ENCODE measurements at places on chromosomes 16 and 17.

GRCh38 chr17:75896415-75897159 is at the start of gene TRIM65:
Gene TRIM65 (minus strand): TSS chr17:75896951. CDS start chr17:75896937, 14 bp downstream.
- peak; percentile 91 for DNase-seq

- no peak for DNase-seq
These were observed 215.6 kb downstream of the MSI2 start for GRCh38 chr17:57471868-57472368.

GRCh38 chr17:42428141-42428944 is 5.3 kb upstream of the CAVIN1 start:
- peak; percentile 85 for DNase-seq

- DNase-seq: peak; percentile 41
These were observed 372.5 kb upstream of the CDH8 start for GRCh38 chr16:62408760-62409159.

- DNase-seq: peak; percentile 95
These were observed 2.7 kb downstream of the CETP start for GRCh38 chr16:56964243-56965148.

- no peak for DNase-seq
These were observed 55.3 kb downstream of the SOCS3 start for GRCh38 chr17:78304549-78305037.

GRCh38 chr17:27944546-27945332 is 51.6 kb upstream of the LYRM9 start:
- DNase-seq: no peak

GRCh38 chr17:56867948-56868376 is 34.0 kb downstream of the DGKE start:
- no peak for DNase-seq

GRCh38 chr17:76432712-76433336 is 20.1 kb downstream of the UBE2O start:
- DNase-seq: no peak

- DNase-seq: no peak
These were observed 111.5 kb downstream of the ZFHX3 start for GRCh38 chr16:72936408-72936807.

DNA sequence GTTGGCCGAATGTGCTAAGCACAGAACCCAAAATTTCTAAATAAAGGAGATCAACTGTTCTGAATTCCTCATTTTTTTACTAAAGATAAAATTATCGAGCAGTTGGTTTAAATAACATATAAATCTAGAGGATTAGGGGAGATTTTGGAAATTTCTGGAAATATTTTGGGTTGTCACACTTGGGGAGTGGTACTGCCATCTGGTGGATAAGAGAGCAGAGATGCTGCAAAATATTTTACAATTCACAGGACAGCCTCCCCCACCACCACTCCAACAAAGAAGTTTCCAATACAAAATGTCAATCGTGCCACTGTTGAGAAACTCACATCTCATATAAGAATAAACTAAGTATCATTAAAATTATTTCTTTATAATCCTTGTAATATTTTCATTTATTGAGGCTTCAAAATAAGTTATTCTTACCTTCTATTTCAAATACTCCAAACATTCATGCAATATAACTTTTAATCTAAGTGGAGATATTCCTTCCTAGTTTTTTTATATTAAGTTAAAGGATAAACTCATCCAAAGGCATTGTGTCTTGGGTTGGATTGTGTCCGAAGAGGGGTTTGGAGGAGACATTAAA is 17.0 kb upstream of the ABCA8 start:
- peak; percentile 21 for DNase-seq

GRCh38 chr16:67241008-67241900 is 6.0 kb downstream of the FHOD1 start:
- peak; percentile 79 for DNase-seq

DNA sequence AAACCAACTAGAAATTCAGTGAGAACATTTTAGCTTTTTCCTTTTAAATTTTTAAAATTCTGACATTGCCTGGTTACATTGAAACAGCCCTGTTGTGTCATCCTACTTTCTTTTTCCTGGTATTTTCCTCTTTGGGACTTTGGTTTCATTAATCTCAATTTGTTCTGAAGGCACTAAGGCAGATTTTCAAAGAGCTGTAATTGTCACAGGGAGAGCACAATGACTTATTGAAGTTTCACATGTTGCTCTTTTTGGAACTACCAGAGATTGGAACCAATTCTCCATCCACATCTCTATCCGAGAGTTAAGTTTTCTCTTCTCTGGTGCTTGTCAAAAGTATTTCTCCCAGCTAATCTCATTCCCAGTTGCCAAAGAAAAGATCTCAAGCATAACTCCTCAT is 144.7 kb upstream of the TBX2 start:
- DNase-seq: no peak

DNA sequence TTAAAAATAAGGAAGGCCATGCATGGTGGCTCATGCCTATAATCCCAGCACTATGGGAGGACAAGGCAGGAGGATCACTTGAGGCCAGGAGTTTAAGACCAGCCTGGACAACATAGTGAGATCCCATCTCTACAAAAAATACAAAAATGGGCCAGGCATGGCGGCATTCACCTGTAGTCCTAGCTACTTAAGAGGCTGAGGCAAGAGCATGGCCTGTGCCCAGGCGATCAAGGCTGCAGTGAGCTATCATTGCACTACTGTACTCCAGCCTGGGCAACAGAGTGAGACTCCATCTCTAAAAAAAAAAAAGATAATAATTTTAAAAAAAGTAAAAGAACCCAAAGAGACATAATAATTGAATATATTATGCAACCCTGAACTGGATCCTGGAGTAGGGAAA is 83.6 kb upstream of the ZNF423 start:
- no peak for DNase-seq

DNA sequence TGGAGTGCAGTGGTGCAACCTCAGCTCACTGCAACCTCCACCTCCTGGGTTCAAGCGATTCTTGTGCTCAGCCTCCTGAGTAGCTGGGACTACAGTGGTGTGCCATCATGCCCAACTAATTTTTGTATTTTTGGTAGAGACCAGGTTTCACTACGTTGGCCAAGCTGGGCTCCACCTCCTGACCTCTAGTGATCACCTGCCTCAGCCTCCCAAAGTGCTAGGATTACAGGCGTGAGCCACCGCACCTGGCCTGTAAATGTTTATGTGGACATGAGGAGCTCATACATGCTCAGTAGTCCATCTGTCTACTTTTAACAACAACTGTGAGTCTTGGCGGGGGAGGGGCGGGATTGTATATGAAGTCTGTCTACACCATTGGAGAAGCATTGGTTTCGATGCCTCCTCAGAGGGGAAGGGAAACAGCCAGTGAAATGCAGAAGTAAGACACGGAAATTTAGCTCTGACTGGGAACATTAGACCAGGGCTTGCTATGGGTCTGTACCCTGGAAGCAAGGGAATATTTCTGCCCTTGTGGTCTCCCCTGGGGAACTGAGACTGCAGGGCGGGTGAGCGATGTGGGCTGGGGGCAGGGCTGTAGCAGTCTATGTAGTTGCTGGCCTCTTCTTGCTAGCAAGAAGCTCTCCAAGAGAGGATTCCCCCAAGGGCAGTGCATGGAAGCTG is 9.3 kb downstream of the NUBP1 start:
- DNase-seq: peak; percentile 73

GRCh38 chr17:8122924-8123694 is 797 bp downstream of the HES7 start:
- DNase-seq: no peak

- no peak for DNase-seq
These were observed 523.0 kb upstream of the CA10 start for GRCh38 chr17:52681480-52681879.

- no peak for DNase-seq
These were observed 18.4 kb downstream of the GLP2R start for GRCh38 chr17:9844153-9844552.

DNA sequence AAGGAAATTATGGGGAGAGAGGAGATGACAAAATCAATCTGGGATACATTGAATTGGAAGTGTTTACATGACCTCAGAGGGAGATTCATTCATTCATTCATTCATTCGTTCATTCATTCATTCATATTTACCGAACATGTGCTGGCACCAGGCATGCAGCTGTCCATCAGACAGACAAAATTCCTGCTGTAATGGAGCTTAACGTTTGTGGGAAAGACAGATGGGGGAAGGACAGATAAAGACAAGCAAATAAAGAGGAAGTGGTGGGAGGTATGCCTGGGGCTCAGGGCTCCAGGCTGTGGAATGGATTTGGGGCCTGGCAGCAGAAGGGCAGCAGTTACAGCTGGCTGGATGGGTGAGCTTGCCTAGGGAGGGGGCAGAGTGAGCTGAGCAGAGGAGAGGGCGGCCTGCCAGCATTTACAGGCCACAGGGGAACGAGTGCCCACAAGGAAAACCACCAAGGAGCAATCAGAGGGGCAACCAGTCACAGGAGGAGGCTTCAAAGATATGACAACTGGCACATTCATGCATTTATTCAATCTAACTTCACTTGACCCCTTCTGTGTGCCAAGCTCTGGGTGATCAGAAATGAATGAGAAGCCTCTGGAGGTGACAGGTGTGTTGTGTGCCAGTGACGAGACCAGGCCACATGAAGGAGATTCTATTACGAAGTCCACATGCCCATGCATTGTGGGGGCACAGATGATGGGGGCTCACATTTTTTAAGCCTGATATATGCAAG is 48.5 kb downstream of the ARHGAP27 start:
- no peak for DNase-seq

DNA sequence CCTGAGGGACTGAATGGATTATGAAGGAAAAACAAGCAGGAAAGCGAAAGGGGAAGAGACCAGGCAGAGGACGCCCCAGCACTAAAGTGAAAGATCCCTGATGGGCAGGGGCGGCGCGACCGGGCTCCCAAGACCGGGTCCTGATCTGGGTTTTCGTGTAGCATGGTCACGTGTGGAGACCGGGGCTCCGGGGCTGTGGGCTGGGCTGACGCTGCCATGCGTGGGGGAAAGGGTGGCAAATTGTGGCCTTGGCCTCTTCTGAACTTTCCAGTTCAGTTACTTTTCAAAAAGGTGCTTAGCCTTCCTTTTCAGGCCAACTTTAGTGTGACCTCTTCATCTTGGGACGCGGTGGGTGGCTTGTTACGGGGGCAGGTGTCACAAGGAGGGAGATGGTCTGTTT is 57.5 kb downstream of the METRNL start:
- DNase-seq: no peak

GRCh38 chr17:5128905-5129535 is 13.2 kb downstream of the USP6 start:
- DNase-seq: no peak

DNA sequence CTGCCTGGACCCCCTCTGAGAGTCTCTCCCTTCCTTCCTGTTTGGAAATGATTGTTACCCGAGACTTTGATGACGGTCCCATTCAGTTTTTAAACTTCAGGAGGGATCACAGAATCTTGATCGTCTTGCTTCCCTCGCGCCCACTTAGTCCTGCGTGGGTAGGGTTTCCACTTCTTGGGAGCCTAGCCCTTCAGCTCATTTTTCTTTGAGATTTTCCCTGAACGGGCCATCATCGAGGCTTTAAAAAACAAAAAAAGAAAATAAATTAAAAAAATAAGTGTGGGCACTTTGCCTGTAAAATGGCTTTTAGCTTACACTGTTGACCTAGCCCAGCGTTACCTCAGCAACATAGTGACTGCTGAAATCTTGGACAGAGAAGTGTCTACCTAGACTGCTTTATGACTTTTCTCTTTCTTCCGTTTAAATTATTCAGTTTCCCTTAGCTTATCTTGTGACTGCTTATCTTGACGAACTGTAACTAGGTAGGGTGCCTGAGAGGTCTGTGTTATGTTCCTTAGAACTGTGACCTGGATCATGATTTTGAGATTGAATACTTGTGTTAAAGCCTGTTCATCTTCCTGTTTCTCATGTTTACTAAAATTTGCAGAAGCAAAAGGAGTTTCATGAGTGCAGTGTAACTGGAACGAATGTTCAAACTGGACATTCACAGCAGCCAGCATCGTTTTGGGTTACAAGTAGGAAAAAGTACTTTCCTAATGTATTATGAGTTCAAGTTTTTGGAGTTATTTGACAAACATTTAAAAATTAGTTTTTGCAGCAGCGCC is 874 bp downstream of the WWP2 start:
- DNase-seq: no peak

DNA sequence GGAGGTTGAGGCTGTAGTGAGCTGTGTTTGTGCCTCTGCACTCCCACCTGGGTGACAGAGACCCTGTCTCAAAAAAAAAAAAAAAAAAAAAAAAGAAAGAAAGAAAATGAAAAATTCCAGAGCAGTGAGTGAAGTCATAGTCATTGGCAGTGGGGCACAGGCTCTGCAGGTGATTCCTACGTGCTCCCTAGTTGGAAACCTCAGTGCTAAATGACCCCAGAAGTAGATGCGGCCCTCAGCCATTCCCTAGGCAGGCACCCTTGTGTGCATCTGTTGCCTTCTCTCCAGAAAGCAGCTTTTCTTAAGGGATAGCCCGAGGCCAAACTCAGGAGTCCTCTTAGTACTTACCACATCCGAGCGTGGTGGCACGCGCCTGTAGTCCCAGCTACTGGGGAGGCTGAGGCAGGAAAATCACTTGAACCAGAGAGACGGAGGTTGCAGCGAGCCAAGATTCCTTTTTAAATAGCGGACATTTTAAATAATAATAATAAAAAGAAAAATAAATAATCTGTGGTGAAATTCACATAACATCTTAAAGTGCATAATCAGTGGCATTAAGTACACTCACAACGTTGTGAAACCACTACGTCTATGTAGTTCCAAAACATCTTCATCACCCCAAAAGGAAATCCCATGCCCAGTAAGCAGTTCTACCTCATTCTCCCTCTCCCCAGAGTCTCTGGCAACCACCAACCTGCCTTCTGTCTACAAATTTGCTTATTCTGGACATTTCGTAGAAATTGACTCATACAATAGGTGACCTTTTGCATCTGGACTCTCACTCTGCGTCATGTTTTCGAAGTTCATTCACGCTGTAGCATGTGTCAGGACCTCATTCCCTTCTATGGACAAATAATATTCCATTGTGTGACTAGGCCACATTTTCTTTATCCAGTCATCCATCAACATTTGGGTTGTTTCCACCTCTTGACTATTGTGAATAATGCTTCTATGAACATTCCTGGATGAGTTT is 12.5 kb upstream of the SPHK1 start:
- no peak for DNase-seq

DNA sequence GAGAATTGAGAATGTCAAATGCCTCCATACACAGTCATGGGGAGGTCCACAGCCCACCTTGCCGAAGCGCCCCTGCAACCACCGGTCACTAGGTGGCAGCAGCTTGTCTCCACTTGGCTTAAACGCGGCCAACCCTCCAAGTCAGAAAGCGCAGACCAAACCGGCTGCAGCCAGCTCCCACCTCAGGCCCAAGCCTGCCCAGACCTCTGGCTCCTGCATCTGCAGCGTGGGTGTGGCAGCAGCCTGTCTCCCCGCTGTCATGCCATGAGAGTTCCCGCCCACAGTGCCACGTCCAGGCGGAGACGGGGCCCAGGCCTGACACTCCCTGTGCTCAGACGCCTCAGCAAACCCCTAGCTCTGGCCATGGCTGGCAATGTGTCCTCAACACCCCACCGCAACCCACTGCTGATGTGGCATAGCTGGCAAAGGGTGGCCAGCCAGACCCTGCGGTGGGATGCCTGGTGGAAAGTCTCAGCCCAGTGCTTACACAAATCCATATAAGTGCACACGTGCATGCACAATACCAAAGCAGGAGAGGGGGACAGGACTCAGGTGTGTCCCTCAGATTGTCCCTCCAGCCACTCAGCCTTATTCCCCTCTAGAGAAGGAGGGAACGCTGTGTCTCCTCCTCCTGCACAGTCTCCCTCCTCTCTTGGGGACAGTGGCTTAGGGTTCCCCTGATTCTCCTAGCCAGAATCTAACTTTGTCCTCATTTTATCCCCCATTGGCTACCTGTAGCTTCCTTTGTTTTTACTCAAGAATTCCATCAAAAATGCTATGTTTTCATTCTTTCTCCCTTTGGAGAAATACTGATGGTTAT is 10.9 kb downstream of the COPZ2 start:
- DNase-seq: peak; percentile 91

GRCh38 chr17:38748149-38748891 is at the start of gene PCGF2:
Gene PCGF2 (minus strand): TSS chr17:38748336. CDS start chr17:38740402, 7,934 bp downstream.
- DNase-seq: peak; percentile 88

Measured in mucosa of descending colon (tissue), 3 donors.